ENCODE measurements at places on chromosomes 2 and 18.

GRCh38 chr2:170420961-170421687 is 243.2 kb downstream of the MYO3B start:
- DNase-seq, result peak; percentile 11

DNA sequence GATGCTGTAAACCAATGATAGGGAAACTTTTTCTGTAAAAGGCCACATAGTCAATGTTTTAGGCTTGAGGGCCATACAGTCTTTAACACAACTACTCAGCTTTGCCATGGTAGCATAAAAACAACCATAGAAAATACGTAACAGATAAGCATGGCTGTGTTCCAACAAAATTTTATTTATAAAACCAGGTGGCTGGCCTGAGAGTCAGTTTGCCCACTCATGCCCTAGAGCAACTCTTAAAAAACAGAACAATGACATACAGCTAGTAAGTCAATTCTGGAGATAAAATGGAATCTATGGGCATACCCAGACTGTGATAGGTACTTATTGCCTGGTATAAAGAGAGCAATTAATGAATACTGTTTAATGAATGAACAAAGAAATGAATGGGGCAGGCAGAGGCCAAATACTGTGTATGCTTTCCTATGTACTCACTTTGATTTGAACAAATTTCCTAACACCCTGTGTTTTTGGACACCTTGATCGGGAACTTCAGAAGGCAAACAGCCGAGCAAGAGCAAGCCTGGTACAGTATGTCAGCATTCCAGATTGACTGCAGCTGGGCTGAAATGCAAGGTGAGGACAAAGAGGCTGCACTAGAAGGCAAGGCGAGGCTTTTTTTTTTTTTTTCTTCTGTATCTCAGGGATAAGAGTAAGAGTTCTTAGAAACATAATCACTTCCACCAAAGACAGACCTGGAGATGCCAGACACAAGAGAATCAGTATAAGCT is 315.3 kb downstream of the CLIP4 start:
- no peak for DNase-seq

DNA sequence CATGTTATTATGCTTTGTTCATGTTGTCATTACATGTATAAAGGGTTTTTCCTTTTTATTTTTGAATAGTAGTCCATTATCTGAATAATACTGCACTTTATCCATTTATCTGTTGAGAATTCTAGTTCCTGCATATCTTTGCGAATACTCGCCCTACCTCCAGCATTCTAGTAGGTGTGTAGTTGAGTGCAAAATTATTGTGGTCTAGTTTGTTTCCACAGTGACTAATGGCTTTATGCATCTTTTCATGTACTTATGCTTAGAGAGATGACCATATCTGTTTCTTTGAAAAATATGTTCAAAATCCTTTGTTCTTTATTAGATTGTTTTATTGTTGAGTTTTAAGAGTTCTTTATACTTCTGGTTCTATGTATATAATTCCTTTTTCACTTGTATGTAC is 48.8 kb downstream of the EIF5B start:
- no peak for DNase-seq

GRCh38 chr2:227411320-227411989 is 23.7 kb upstream of the SCYGR1 start:
- no peak for DNase-seq

DNA sequence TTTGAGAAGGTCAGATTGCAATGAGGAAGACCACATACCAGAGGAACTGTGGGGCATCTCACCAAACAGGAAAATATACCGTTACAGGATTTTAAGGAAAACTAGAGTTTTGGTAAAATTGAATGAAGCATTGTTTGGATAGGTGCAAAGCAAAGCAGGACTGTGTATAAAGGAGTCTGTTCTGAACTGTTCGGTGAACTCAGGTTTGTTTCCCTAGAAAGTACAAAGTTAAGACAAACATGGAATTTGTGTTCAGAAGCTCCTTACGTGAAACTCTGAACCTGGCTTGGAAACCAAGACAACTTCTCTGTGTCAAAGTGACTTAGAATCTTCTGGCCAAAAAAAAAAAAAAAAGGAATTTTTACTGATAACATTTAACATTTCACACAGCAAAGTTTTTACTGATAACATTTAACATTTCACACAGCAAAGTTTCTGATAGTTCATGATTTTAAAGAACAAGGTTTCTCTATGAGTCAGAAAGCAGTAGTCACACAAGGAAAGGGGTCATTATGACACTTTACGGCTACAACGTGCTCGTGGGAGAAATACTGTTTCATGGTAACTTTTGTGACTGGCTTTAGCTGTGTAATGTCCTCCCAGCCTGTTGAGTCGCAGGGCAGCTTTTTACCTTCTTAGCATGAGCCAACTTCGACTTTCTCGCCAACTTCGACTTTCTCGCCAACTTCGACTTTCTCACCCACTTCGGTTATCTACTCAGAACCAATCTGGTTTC is 21.2 kb upstream of the TET3 start:
- DNase-seq, result no peak

- DNase-seq, result peak; percentile 82
These were observed 33.9 kb downstream of the FN1 start for GRCh38 chr2:215401896-215402379.

DNA sequence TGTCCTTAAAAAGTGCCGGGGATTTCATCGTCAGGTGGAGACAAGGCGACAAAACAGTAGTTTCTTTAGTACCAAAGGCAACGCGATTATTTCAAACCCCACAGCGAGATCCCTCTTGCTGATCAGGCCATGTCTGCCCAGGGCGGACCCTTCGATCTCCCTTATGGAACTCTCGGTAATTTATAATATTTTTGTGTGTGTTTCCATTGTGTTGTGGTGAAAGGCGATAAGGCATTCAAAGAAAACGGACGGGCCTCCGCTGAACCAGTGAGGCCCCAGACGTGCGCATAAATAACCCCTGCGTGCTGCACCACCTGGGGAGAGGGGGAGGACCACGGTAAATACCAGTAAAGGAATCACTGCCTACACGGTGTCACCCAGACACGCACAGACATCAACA is 1.4 kb upstream of the GAD1 start:
- DNase-seq, result no peak

DNA sequence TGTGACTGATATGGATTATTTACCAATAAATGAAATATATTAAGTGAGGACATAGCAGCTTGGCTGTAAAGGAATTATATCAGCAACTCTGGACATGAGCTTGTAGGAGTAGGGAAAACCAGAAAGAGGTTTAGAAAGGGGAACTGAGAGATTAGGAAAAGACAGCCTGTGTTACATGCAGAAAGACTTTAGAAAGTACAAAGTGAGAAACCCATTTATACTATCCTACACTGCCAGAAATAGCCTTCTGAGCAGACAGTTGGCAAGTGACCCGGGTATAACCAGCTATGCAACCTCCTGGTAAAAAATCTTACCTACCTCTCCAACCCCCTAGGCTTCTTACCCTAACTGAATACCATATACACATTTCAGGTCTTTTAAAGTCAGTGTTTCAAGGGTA is 134.1 kb downstream of the ANKRD44 start:
- no peak for DNase-seq

DNA sequence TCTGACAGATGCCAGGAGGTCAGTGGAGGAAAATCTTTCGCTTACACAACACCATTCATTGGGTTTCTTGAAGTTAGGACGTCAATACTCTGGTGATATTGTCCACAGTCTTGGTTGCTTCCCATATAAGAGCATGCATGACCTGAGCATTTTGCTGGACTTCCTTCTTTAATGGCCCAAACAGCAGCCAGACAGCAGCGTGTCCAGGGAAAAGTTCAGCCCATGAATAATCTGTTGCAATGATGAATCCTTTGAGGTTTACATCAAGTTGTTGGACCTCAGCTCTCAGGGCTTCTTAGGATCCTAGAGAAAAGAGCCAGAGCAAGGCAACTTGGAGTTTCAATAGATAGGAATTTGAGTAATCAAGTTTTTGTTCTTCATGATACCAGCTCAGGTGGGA is 155.6 kb upstream of the MGAT5 start:
- no peak for DNase-seq

DNA sequence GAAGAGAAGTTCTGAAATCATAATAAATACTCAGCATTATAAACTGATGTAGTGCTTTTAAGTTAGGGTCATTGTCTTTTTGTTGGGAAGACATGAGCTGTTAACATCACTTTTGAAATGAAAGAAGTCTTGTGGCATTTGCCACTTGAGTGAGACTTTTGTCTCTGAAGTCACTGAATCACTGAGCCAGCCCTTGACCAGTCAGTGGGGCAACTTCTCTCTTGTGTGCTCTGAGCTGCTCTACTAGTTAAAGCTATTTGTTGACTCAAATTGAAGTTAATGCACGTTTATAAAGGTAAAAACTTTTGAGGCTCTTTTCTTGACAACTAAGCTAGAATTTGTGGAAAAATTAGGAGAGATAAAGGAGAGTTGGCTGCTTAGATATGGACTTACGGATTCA is 6.7 kb downstream of the WDR43 start:
- no peak for DNase-seq

DNA sequence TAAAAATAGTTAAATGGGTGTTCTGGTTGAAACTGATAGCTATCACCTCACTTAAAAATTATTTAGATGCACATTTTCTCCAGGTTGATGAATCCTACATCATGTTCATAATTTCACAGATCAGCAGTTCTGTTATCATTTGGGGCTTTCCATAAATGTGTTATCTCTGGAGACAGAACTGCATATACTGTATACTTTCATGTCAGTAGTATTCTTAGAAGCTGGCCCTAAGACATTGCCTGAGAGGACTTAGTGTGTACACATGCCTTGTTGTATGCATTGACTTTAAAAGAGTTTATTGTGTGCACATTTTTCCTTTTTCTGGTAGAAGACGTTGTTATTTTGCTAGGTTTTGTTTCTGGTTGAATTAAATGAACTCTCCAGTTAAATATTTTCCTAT is 41.0 kb downstream of the PIK3C3 start:
- no peak for DNase-seq

DNA sequence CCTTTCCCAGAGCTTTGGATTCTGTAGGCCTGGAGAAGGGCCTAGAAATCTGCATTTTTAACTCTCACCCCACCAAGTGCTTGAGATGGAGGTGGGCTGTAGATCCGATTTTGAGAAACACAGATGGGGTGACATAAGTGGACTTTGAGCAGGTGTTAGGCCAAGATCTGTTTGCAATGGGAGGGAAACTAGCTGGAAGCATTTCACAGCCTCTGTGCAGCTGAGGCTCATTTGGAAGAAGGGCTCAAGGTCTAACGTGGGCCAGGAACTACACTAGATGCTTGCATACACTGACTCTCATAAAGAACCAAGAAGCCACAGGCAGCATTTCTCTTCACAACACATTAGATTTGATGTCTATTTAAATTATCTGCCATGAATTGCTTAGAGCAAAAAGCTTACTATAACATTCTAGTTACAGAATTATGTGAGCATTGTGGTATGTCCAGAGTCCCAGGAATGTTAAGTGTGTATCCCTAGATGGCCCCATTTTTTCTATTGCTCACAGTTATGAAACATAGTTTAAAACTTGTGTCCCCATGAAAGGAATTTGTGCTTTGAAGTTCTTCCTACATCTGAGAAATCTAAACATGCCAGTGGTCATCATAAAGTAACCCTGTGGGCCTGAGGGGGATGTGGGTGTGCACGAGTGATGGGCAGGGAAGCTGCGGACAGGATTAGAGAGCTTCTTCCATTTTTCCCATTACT is 77.2 kb downstream of the CD28 start:
- DNase-seq, result peak; percentile 55

DNA sequence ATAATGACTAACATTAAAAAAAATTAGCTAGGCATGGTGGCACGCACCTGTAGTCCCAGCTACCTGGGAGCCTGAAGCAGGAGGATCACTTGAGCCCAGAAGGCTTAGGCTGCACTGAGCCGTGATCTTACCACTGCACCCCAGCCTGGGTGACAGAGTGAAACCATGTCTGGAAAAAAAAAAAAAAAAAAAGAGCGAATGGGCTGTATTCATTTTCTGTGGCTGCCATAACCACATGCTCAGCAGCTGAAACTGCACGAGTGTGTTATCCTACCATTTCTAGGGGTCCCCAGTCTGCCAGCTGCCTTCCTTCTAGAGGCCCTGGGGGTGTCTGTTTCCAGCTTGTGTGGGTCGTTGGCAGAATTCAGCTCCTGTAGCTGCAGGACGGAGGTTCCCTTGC is 247.8 kb downstream of the EIPR1 start:
- DNase-seq, result no peak

GRCh38 chr2:29017716-29018435 is 36.8 kb downstream of the TOGARAM2 start:
- no peak for DNase-seq

DNA sequence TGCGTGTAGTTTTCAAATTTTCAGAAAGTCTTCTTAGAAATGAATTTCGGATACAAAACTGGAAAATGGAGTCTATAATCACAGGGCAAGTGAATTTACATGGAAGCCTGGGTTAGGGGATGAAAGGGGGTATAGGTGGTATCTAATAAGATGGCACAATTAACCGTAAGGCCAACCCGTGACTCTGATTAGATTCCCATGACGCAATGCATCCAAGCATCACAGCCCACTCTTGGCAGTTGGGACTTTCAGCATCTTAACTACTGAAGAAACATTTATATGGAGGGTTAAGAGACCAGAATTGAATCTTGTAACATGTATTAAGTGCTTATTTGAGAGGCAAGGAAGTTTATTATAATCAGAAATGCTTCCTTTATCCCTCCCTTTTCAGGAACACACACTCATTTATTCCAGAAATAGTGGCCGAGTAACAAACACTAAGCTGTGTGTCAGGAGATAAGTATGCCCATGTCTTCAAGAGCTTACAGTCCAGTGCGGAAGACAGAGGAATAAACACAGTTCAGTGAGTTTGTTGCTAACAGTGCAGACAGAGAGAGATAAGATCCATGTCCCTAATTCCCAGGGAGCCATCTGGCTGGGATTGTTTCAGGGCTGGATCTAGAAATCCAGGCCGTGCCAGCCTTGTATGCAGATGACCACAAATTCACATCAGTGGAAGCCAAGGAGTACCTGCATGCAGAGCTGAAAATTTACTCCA is 151.2 kb downstream of the ANTXR1 start:
- no peak for DNase-seq

DNA sequence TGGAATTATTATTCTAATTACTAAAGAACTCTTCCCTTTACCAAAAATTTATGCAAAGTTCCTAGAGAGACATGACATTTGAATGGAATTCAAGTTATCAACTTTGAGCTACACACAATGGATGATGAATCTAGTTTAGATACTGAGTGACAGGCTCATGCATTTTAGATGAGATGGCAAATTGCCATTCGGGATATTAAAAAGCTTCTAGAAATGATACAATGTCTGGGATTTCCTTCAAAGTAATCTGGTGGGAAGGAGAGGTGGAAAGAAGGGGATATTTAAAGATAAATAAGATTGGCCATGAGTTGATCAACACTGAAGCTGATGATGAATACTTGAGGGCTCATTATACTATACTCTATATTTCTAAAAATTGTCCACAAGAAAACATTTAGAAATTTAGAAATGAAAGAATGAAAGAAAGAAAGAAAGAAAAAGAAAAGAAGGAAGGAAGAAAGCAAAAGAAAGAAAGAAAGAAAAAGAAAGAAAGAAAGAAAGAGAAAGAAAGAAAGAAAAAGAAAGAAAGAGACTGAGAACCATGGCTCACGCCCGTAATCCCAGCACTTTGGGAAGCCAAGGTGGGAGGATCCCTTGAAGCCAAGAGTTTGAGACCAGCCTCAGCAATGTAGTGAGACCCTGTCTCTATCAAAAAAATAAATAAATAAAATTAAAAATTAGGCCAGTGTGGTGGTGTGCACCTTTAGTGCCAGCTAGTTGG is 62.6 kb upstream of the NEDD4L start:
- DNase-seq, result no peak

Data from muscle of back (tissue), 13 donors.